ENCODE measurements at places on chromosomes 11 and 22.

DNA sequence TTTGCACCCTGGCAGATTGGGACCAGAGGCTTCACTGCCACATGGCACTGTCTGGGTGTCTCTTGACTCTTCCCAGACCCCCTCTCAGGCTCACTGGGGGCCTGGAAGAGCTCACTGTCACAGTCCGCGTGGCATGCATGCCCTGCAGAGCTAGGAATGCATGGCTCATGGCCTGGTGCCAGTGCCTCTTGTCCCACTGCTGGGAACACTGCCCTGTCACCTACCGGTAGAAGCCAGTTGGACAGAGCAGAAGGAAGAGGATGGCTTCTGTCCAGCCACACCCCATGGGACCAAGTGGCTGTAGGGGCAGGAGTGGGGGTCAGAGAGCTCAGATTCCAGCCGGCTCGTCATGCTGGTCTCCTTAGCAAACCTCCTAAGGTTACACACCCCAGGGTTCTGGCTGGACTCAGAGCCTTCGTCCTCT, 29.7 kb downstream of the MB start:
- peak; percentile 64 for DNase-seq

GRCh38 chr22:45638197-45638596, 33.4 kb upstream of the ATXN10 start:
- DNase-seq, result no peak

DNA sequence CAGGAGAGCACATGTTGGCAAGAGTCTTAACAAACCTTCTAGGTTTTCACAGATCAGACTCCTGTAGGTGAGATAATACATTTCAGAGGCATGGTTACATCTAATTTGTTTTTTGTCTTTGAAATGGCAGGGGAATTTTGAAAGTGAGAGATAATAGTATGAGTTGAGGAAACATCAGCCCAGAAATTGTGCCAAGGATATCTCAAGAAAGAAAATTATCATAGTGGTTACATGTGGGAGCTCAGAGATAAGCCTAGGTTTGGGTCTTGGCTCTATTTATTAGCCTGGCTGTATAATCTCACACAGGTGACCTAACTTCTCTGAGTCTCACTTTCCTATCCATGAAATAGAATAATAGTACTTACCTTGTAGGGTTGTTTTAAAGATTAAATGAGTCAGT, 443 bp downstream of the BTBD18 start:
- no peak for DNase-seq

DNA sequence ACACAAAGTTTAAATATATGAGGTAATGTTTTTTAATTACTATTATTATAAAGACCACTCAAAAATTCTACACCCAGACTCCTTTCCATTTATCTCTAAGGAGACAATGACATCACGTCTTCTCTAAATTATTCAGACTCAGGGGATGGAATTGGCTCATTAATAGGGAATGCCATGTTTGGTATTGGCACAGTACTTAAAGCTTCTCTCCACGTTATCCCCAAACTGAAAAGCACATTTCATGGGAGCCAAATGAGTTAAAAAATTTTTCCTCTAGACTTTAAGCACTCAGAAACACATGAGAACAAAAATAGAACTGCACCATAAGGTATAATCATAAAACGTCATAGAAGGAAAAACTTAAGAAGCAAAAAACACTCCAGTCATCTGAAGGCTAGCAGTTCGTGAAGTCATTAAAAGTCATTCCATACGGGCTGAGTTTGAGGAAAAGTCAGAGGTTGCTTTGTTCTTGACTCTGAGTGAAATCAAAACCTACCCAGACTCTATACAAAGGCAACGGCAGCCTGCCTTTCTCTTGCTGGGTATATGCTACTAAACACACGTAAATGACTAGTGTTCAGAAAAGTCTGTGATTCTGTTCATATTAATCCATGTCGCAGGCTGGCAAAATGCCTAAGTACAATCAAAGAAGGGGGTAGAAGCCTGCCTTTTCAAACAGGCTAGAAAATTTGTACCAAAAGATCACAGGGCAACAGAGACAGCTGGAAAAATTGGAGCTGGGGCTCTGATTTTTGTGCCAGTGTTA, 8.7 kb upstream of the MPPED2 start:
- no peak for DNase-seq

DNA sequence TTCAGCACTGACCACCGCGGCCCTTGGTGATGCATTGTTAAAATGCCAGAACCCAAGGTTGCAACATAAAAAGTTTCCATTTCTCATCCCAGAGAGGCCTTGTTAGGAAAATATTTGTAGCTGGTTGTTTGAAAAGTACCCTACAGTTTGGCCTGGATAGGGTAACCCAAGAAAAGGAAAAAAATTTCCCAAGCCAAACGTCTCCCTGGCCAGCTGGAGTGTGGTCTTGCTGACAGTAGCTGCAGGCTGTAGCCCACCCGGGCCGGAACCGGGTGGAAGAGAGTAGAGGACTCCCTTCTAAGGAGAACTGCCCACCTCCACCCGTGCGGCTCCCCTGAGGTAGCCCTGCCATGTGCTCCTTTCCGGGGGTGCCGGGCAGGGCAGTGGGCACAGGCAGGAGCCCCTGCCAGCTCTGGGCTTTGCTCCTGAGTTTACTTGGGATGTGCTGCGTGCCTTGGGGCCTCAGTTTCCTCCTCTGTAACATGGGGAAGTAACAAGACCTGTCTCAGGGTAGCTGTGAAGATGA, 38.5 kb downstream of the IGHMBP2 start:
- no peak for DNase-seq

GRCh38 chr11:94376841-94377240, 24.4 kb downstream of the GPR83 start:
- DNase-seq, result no peak

GRCh38 chr22:42306010-42306409, 35.6 kb upstream of the TCF20 start:
- no peak for DNase-seq

DNA sequence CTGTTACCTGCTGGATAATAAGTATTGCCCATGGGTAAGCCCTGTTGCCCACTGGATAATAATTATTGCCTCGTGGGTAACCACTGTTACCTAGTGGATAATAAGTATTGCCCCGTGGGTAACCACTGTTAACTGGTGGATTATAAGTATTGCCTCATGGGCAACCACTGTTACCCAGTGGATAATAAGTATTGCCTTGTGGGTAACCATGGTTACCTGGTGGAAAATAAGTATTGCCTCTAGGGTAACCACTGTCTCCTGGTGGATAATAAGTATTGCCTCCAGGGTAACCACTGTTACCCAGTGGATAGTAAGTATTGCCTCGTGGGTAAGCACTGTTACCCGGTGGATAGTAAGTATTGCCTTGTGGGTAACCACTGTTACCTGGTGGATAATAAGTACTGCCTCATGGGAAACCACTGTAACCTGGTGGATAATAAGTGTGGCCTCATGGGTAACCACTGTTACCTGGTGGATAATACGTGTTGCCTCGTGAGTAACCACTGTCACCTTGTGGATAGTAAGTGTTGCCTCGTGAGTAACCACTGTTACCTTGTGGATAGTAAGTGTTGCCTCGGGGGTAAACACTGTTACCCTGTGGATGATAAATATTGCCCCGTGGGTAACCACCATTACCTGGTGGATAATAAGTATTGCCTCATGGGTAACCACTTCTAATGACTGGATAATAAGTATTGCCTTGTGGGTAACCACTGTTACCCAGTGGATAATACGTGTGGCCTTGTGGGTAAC, 29.0 kb upstream of the NXPE4 start:
- DNase-seq, result no peak

GRCh38 chr11:46342239-46342638, 5.0 kb upstream of the DGKZ start:
- DNase-seq, result no peak
